Fibroblast of lung (primary cell): ENCODE measurements at places on chromosomes 3 and 15.

DNA sequence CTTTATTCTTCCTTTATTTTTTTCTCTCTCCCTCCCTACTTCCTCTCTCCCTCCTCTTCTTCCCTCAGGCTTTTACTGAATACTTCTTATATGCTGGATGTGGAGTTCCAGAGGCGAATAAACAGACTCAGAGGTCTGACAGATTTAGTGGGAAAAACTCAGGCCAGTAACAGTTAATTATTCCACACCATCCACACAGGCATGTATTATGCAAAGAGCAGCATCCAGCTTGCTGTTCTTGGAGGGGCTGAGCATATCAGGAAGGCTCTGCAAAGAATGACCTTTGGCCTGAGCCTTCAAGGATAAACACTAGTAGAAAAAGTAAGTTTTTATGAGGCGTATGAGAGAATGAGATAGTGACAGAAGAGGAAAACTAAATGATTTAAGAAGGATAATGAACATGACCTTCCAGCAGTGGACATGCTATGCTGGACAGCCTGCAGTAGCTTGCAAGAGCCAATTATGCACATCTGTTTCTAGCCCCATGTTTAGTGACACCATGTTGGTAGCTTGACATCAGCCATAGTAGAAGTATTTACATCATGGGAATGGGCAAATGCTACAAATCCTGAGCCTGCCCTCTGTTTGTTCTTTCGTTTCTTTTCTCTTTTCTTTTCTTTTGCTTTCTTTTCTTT, 387.4 kb downstream of the EPHB1 start:
- no peak for DNase-seq

GRCh38 chr3:125220727-125221429, 8.3 kb upstream of the SLC12A8 start:
- peak; percentile 41 for DNase-seq

DNA sequence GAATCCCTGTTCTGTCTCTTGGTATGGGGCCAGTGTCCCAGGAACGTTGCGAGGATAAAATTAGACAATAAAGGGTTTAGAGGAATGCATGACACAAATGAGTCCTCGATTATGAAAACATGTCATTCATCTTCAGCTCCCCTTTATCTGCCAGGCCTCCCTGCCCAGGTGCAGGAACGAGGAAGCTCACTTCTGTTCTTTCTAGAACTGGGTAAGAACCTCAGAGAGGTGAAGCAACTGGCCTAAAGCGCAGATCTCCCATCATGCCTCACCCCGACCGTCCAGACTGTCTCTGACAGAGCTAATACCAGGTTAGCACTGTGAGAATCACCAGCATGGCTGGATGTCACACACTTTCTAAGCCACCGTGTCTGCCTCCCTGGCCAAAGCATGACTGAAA, 1.5 kb upstream of the ITIH1 start:
- no peak for DNase-seq

- no peak for DNase-seq
These were observed 651.3 kb downstream of the NSUN3 start for GRCh38 chr3:94714194-94714593.

GRCh38 chr15:63107895-63108546, 13.6 kb upstream of the LACTB start:
- peak; percentile 100 for DNase-seq
